ENCODE measurements at places on chromosomes 1 and 21.
A peak's percentile ranks its signal among the peaks of the same experiment; 100 is the strongest.

- peak; percentile 36 for DNase-seq
Observed at GRCh38 chr1:165069829-165070228, 286.7 kb downstream of the LMX1A start.

GRCh38 chr21:34017039-34017961, 56.1 kb upstream of the MRPS6 start:
- DNase-seq, result no peak

DNA sequence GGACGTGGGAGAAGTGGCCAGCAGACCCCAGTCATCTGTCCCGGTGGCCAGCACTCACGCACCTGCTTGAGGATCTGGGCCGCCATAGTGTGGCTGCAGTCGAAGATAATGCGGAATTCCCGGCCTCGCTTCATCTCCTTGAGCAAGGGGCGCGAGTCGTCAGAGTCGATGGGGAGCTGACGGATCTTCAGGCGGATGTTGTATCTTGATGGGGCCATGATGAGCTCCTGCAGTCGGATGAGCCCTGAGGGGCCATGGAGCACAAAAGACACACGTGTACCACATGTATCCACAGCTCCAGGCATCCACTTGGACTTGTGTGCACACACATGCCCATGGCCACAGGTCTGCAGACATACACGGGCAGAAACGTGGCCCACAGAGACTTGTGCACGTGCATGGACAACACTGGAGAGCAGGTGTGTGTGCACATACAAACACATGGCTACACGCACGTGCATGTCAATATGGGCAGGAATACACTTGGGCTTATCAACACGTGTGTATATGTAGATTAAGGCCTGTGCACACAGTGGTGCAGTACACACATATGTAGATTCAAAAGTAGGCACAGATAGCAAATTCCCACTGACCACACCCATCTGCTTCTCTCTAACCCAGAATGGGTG, 162.1 kb downstream of the GRIK3 start:
- no peak for DNase-seq

GRCh38 chr1:97797403-97798183, 123.2 kb downstream of the DPYD start:
- no peak for DNase-seq

- peak; percentile 8 for DNase-seq
Observed at GRCh38 chr21:42570841-42571387, 57.3 kb downstream of the SLC37A1 start.

DNA sequence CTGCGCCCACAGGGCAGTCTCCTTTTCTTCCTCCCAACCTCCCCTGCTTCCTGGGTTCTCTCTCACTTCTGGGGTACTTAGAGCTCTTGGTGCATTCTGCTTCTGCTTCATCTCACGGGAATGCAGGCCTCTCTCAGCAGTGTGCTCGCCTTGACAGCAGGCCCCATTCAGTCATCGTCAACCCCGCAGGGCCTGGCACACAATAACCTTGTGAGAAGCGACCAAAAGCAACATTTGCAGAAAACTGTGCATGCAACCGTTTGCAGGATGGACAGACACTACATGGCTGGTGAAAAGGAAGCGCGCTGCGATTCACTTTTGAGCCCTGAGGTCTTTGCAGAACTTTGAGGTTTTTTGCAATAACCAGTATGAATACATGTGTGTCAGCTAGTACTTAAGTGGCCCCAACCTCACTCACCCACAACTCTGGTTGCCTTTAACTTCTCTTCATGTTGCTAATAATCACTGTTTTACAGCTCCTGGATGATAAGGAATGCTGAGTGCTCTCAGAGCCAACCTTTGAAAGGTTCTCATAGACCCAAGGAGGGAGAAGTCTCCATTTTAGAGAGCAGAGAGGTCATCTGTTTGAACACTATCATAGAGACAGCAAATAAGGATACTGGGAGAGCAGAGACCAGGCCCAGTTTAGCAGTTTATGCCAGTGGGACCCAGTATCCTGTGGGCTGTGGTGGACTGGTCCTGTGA, 2.5 kb upstream of the CD160 start:
- DNase-seq, result no peak

GRCh38 chr1:36304970-36305914, 926 bp upstream of the SH3D21 start:
- DNase-seq, result peak; percentile 40

DNA sequence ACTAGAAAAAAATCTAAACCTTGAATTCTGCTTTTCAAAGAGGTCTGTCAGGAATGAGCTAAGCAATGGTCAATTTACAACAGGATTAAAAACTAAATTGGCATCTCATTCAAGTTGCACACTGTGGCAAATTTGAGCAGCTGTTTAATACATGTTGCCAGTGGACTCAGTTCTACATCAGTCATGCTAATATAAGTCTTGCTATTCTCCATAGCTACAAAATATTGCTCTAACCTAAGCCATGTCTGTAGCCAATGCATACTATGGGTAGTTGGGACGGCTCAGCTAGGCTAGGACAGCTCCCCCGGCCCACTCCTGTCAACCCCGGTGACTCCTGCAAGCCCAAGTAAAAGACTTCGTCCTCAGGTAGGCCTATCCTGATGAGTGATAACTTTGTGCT, 10.9 kb upstream of the VAV3 start:
- no peak for DNase-seq

GRCh38 chr1:37483785-37484184, 9.4 kb downstream of the ZC3H12A start:
- no peak for DNase-seq
